ENCODE measurements at places on chromosomes 3 and 15. TPM values are rescaled to one million over a fixed set of nuclear protein-coding genes. Genes with fewer than 3 reads are reported as not detected.
A peak's percentile ranks its signal among the peaks of the same experiment; 100 is the strongest.

Gene DUOXA1
- 26.4 TPM for polyA plus RNA-seq

Gene FBN1
- polyA plus RNA-seq, result 7.9 TPM

Gene CLDND1
- polyA plus RNA-seq, result 43.7 TPM

Gene COL8A1
- polyA plus RNA-seq, result 1.1 TPM

Gene EXD1
- polyA plus RNA-seq, result not detected

Gene TM4SF4
- polyA plus RNA-seq, result 11.0 TPM

Gene BSN
- not detected for polyA plus RNA-seq

DNA sequence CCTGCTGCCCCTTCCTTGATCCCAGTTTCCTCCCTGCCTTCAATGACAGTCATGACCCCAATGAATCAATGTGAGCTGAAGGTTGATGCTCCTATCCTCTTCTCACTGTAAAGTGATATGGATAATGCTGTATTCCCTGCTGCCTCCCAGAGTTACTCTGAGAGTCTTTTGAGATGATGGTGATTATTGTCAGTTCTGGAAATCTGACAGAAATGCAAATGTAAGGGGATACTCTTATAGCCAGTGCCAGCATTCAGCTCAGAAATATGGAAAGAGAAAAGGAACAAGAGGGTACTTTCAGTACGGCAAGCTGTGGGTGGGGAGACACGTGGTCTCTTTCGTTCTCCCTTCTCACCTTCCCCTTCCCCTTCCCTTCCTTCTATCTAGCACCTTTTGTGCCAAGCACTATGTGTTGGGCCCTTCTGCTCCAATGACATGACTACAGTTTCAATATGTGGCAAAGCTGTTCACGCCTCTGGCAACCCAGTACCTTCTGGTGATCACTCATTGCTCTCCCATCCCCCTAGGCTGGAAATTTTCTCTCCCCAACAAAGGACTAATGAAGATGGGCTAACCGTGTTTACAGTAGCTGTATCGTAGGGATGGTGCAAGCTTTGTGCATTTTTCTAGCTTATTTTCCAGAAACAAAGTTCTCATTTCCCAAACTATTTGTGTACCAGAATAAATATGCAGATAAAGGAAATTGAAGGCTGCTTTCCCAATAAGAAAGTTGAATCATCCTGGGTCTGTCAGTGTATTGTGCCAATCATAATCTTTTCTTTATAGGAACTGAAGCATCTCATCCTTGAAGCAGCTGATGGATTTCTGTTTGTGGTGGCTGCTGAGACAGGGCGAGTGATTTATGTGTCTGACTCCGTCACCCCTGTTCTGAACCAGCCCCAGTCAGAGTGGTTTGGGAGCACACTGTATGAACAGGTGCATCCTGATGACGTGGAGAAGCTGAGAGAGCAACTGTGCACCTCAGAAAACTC, 70.3 kb downstream of the ARNT2 start:
- H3K4me1 ChIP-seq, result no peaks in the 10 kb centered on the region
- no peak overlapping the region for H3K27ac ChIP-seq
- peaks cover 14% of the 10 kb centered on the region for H3K36me3 ChIP-seq
- DNase-seq, result no peak
- no peak overlapping the region for H3K4me3 ChIP-seq

- no peaks in the 10 kb centered on the region for H3K27me3 ChIP-seq
- H3K4me3 ChIP-seq, result no peak overlapping the region
Measured at GRCh38 chr3:43366885-43367284, 80.5 kb downstream of the SNRK start.

DNA sequence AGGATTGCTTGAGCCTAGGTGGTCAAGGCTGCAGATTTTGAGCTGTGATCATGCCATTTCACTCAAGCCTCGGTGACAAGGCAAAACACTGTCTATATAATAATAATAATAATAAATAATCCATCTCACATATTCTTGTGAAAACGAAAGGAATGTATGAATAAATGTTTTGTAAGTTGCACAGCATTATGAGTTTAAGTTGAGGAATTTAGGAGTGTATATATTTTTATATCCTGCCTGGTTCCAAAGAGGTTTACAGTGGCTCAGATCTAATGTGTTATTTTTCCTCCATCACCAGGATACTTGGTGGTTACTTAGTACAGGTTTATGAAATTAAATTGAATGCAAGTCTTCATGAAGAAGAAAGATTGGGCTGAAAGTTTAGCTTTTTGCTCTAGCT, 77.2 kb downstream of the ATG7 start:
- peaks cover 59% of the 10 kb centered on the region for H3K36me3 ChIP-seq
- no peaks in the 10 kb centered on the region for H3K4me1 ChIP-seq
- H3K27ac ChIP-seq, result no peak overlapping the region
- no peak for DNase-seq
- H3K4me3 ChIP-seq, result no peak overlapping the region

GRCh38 chr3:72041511-72041910, 256.6 kb upstream of the PROK2 start:
- no peaks in the 10 kb centered on the region for H3K27me3 ChIP-seq
- H3K4me3 ChIP-seq, result no peak overlapping the region
- H3K4me1 ChIP-seq, result no peaks in the 10 kb centered on the region
- H3K27ac ChIP-seq, result no peak overlapping the region
- no peaks in the 10 kb centered on the region for H3K36me3 ChIP-seq

DNA sequence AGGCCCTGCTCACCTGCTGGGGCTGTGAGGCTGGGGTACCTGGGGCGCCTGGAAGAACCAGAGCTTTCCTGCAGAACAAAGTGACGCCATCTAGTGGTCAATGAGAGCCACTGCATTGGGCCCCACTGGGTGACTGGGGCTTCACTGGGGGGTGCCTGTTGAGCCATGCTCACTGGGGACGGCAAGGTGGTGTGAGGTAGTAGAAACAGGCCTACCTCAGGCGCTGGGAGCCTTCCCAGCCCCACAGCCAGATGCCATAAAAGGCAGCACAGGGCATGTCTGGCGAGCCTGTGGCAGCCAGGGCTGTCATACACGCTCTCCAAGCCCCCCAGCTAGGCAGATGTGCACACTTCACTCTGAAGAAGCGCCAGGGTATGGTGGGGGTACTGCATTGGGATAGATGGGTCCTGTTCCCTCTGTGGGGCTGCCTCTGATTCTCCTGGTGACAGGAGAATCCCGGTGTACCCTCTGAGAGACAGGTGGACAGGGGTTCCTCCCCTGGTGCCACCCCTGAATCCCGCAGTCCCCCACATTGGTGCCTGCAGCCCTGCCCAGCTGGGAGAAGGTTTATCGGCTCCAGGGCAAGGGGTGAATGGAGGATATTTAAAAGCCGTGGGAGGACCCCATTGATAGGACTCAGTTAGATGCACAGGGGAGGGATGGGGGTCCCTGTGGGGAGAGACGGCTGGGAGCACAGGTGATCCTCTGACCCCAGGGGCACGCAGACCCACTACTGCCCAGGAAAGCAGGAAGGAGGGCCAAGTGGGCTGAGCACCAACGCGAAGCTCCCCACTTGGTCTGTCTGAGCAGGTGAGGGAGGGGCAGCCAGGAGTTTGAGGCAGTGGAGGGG, 178.8 kb downstream of the NSMCE3 start:
- no peak overlapping the region for H3K27ac ChIP-seq
- no peak overlapping the region for H3K4me3 ChIP-seq
- no peaks in the 10 kb centered on the region for H3K36me3 ChIP-seq
- no peak for DNase-seq

GRCh38 chr3:42036483-42036823, 54.7 kb upstream of the TRAK1 start:
- no peaks in the 10 kb centered on the region for H3K27me3 ChIP-seq
- peak overlapping the region; percentile 77 for H3K27ac ChIP-seq
- no peak for DNase-seq
- H3K36me3 ChIP-seq, result no peaks in the 10 kb centered on the region

DNA sequence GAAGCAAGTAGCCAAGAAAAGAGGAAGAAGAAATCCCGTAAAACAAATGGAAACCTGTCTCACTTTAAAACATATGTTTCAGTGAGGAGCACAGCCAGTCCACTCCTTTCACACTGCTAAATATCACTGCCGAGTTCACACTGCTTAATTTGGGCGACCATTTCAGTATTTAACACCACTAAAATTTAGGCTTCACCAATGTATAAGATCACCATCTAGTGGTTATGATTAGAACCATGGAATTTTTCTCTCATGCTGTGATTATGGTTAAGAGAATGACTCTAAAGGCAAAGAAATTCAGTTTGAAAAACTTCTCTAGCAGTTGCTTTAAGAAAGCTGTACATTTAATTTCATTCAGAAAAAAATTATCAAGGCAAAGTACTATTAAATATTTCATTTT, 16.6 kb downstream of the SLC4A7 start:
- no peaks in the 10 kb centered on the region for H3K36me3 ChIP-seq
- no peak for DNase-seq
- peaks cover 38% of the 10 kb centered on the region for H3K4me1 ChIP-seq
- no peak overlapping the region for H3K4me3 ChIP-seq
- no peak overlapping the region for H3K27ac ChIP-seq

- no peak overlapping the region for H3K27ac ChIP-seq
- no peaks in the 10 kb centered on the region for H3K27me3 ChIP-seq
- peaks cover 59% of the 10 kb centered on the region for H3K36me3 ChIP-seq
- DNase-seq, result no peak
Measured at GRCh38 chr3:56573501-56573900, 16.5 kb downstream of the CCDC66 start.

- peak overlapping the region; percentile 18 for H3K27ac ChIP-seq
- DNase-seq, result peak; percentile 90
- no peaks in the 10 kb centered on the region for H3K36me3 ChIP-seq
Measured at GRCh38 chr15:76576523-76577279, 240.1 kb downstream of the ISL2 start.

DNA sequence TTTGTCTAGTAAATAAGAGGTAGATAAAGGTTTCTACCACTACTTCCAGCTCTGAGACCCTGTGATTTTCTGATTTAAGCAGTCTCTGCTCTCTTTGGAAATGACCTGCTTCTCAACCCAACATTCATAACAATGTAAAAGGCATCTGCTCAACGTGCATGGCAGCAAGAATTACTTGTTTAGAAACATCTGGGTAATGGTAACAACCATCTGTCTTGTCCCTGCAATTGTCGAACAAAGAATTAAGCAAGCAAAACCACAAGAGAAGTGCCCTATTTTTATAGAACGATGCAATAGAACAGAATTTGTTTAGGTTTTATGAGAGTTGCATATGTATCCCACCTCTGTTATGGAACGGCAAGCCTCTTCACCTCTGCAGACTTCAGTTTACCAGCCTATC, 7.1 kb upstream of the FSIP1 start:
- H3K4me1 ChIP-seq, result peaks cover 32% of the 10 kb centered on the region
- H3K4me3 ChIP-seq, result no peak overlapping the region
- H3K27ac ChIP-seq, result no peak overlapping the region

GRCh38 chr15:81062937-81063336, 62.2 kb downstream of the TLNRD1 start:
- H3K4me1 ChIP-seq, result no peaks in the 10 kb centered on the region
- H3K36me3 ChIP-seq, result no peaks in the 10 kb centered on the region
- no peak for DNase-seq
- H3K4me3 ChIP-seq, result no peak overlapping the region
- no peak overlapping the region for H3K27ac ChIP-seq
- no peaks in the 10 kb centered on the region for H3K27me3 ChIP-seq

DNA sequence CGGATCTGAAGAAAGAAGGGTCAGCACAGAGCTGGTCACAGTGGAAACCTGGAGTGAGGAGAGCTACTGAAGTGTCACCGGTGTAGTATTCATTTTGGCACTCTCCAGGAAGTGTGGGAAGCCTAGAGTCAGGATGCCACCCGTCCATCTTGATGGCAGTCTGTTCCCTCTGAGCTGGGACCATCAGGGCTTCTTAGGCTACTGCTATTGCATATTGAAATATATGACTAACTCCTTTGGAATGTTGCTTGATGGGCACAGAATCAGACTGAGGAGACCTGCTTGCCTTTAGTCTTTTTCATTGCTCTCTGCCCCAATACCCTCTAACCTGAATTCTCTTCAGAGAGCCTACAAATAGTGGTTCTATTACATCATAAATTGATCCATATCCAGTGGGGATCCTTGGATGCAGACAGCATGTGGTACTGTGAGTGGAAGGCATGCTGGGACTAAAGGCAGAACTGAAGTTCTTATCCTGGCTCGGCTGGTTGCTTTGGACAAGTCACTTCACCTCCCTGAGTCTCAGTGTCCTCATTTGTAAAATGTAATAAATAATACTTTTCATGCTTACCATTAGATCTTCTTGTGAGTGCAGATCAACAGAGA, 143.5 kb downstream of the PDE8A start:
- H3K27ac ChIP-seq, result no peak overlapping the region
- H3K27me3 ChIP-seq, result no peaks in the 10 kb centered on the region
- DNase-seq, result no peak
- H3K4me3 ChIP-seq, result no peak overlapping the region

DNA sequence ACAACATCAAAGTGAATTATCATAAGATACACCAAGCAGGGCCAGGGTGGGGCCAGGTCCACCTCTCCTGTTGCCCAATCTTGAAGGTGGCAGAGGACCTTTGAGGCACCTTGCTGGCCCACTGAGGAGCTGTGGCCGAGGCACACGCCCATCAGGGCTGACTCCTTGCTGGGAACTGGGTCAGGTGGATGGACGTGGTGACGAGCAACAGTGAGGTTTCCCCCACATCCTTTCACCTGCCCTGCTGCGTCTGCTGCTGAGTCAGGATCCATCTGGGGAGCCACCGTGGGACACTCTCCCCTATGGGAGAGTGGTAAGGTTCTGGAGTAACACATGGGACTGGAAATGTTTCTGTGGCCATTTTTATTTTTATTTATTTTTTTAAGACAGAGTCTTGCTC, 17.3 kb upstream of the FURIN start:
- H3K4me1 ChIP-seq, result peaks cover 6% of the 10 kb centered on the region
- H3K4me3 ChIP-seq, result no peak overlapping the region
- H3K36me3 ChIP-seq, result no peaks in the 10 kb centered on the region
- DNase-seq, result no peak
- no peaks in the 10 kb centered on the region for H3K27me3 ChIP-seq

Data from stomach (tissue), 19 donors.